NCI-H1417 treated with DMSO at 0.1 percent for 48 hours (cell line): ENCODE measurements at places on chromosomes 1 and 21.
A peak's percentile ranks its signal among the peaks of the same experiment; 100 is the strongest.

- no peak for DNase-seq
Observed at GRCh38 chr1:85330711-85331290, 54.4 kb upstream of the BCL10 start.

GRCh38 chr1:76595024-76595423 lies 272.3 kb upstream of the ST6GALNAC5 start:
- no peak for DNase-seq

GRCh38 chr1:220751111-220751510 lies 3.0 kb downstream of the MTARC2 start:
- no peak for DNase-seq

- DNase-seq, result no peak
Observed at GRCh38 chr1:227124473-227124872, 184.4 kb downstream of the COQ8A start.

DNA sequence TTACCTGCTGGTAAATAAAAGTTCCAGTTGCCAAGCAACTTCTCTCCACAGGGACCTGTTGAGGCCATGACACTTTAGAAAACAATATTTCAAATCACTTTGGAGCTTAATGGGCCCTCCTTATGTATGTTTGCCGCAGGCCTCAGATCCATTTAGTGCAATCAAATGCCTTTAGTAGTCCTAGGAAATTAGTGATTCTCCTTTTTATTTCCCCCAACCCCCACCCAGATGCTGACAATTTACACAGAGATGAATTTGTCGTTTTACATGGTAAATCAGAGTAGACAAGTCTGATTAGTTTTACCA lies 83.6 kb downstream of the CLIC4 start:
- peak; percentile 73 for DNase-seq

GRCh38 chr1:108745980-108746381 lies 493 bp upstream of the STXBP3 start:
- no peak for DNase-seq

GRCh38 chr1:110524311-110525248 lies 5.6 kb upstream of the KCNA10 start:
- DNase-seq, result peak; percentile 17

- no peak for DNase-seq
Observed at GRCh38 chr1:44962729-44963128, 23.7 kb downstream of the EIF2B3 start.

DNA sequence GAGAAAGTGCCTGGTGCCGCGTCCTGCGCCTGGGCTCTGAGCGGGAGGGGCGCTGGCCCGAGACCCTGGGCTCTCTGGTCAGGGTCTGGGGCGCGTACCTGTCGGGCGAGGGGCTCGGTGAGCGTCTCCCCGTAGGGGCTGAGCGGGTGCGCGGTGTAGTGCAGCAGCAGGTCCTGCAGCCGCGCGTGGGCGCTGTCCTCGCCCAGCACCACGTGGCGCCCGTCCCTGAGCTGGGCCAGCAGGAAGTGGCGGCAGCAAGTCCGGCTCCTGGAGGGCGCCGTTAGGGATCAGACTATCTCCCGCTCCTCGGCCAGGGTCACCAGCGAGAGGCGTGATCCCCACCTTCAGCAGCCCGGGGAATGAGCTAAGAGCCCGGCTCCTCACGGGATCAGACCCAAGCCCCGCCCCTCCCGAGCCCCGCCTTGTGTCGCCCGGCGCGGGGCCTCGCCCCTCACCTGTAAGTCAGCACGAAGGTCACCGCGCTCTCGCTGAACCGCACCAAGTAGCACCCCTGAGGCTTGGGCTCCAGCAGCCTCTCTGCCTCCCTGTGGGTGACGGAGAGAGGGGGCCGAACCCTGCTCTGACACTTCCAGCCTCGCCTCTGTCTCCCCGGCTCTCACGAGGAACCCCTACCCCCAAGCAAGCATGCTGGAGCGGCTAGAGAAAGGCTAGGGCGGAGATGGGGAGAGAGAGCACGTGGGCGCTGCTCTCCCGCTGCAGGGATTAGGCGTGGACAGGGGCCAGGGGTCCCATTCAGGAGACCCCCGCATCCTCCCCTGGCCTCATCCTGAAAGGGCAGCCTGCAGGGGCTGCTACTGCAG lies 2.7 kb downstream of the SH2D2A start:
- DNase-seq, result peak; percentile 14

- DNase-seq, result no peak
Observed at GRCh38 chr1:212916481-212917133, 33.7 kb upstream of the VASH2 start.

- DNase-seq, result no peak
Observed at GRCh38 chr1:94526152-94526980, 15.2 kb downstream of the F3 start.

- DNase-seq, result no peak
Observed at GRCh38 chr1:42943728-42944127, 14.9 kb downstream of the SLC2A1 start.

- no peak for DNase-seq
Observed at GRCh38 chr1:89809556-89809955, 11.3 kb upstream of the LRRC8D start.

DNA sequence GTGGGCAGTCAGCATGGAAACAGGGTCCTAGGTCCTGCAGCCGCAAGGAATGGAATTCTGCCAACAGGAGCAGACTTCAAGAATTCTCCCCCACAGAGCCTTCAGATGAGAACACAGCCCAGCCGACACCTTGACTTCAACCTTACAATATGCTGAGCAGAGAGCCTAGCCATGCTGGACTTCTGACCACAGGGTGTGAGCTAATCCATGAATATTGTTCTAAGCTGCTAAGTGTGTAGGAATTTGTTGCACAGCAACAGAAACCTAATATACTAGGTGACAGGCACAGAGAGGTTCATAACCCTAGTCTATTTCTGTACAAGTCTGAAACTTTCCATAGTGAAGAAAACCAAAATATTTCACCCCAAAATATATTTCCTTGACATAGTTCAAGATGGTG lies 32.9 kb upstream of the IFNGR2 start:
- no peak for DNase-seq

- DNase-seq, result no peak
Observed at GRCh38 chr1:17596186-17596585, 56.7 kb downstream of the ARHGEF10L start.

DNA sequence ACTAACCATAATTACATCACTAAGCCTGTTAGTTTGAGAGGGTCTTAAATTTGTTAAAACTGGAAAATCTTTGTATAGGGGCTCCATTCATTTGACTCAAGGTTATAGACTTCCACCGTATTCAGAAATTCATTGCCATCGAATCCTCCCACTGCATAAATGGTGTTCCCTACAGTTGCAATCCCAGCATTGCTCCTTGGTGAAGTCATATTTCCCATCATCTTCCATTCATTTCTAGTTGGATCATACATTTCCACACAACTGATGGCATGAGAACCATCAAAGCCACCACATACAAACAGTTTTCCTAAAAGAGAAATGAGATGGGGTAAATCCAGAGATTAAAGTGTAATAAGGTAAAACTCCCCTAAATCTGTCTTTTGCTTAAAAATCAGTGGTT lies 19.1 kb downstream of the IVNS1ABP start:
- no peak for DNase-seq

GRCh38 chr1:150159550-150159949 lies 9.8 kb downstream of the PLEKHO1 start:
- DNase-seq, result no peak

GRCh38 chr1:28790377-28791035 lies 21.5 kb upstream of the OPRD1 start:
- DNase-seq, result no peak

GRCh38 chr21:37845535-37845934 lies 70.7 kb downstream of the KCNJ6 start:
- no peak for DNase-seq

- DNase-seq, result no peak
Observed at GRCh38 chr1:98129491-98129890, 208.7 kb upstream of the DPYD start.

- no peak for DNase-seq
Observed at GRCh38 chr21:30355906-30356305, 7.5 kb upstream of the KRTAP23-1 start.
